ENCODE measurements at places on chromosomes 11 and 22.

DNA sequence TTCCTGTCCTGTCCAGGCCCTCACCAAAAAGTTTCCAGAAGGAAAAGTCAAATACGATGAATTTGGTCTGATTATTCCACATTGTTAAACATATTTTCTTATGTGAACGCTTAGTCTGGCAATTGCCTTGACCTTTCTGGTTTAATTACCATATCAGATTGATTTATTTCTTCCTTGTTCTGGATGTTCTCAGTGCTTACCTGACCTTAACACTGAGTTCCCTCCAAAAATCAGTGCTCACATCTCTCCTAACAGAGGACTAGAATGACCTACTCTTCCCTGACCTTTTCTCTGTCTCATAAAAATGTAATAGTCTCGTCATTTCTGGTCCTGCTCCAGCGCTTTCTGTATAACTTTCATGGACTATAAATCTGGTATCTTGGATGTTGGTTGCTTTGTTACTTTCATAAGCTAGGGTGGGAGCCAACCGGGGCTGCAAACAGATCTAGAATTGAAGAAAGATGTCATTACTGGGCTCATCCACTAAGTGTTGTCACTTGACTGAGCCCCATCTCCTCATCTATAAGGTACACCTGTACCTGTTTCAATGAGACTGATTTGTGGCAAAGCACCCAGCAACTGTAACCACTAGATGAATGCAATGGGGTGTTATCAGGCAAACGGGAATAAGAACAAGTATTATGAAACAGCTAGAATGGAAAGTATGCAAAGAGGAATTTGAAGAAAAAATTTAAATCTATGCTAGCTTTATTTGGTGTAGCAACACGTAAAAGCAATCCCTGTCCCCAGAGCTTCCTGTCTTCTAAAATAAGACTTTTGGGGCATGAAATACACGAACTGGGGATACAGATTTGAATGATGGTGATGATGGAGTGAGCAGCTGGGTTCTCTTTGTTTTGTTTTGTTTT lies 2.4 kb downstream of the FADS2 start:
- DNase-seq, result no peak

DNA sequence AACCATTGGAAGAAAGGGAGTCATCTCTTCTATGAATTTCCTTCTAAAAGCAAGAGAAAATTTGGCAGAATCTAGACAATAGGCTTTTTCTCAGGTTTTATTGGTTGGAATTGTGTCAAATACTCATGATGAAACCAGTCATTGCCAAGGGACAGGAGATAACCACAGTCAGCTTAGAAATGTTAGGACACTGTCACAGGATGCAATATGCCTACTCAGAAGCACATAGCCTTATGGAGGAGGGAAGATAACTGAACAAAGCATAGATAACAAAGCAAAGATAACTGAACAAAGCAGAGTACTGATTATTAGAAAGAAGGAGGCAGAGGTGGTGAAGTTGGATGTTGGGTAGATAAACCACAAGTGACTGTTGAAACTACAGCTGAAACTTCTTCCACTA lies 303.5 kb upstream of the PDGFD start:
- DNase-seq, result no peak

GRCh38 chr11:73356979-73357860 lies 19.0 kb upstream of the RELT start:
- DNase-seq, result no peak

GRCh38 chr11:811446-812245 lies 1.9 kb downstream of the RPLP2 start:
- DNase-seq, result no peak

DNA sequence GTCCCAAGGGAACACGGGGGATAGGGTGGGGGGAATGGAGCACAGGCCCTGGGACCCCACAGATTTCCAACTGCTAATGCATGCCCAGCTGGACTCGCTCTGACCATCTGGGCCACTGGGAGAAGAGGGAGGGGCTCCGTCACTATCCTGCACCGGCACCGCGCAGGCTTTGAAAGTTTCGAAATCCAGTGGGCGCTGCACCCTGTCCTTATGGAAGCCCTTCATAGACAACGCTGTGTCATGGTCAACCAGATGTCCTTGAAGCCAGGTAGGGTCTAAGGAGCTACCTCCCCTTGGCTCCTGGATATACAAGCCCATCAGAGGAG lies 30.1 kb downstream of the LRRC10B start:
- DNase-seq, result no peak

GRCh38 chr22:33219648-33220384 lies 161.6 kb upstream of the SYN3 start:
- no peak for DNase-seq

GRCh38 chr11:16242806-16243205 lies 113.5 kb downstream of the SOX6 start:
- DNase-seq, result no peak

- DNase-seq, result no peak
Observed at GRCh38 chr11:593347-593746, 17.1 kb downstream of the PHRF1 start.

- no peak for DNase-seq
Observed at GRCh38 chr11:86089659-86090058, 20.8 kb upstream of the PICALM start.

Data from CD4-positive, alpha-beta T cell treated with Interleukin-6 for 4 hours (primary cell).